ENCODE measurements at places on chromosomes 3 and 15.

GRCh38 chr15:25786040-25786439, 77.1 kb downstream of the ATP10A start:
- no peak for DNase-seq

- no peak for DNase-seq
Observed at GRCh38 chr3:127640042-127640355, 11.0 kb downstream of the PODXL2 start.

- DNase-seq, result no peak
Observed at GRCh38 chr3:14801668-14802380, 16.9 kb upstream of the FGD5 start.

- no peak for DNase-seq
Observed at GRCh38 chr3:194306771-194307640, 44.1 kb downstream of the CPN2 start.

GRCh38 chr15:29130951-29131839, 138.4 kb downstream of the NSMCE3 start:
- no peak for DNase-seq

- no peak for DNase-seq
Observed at GRCh38 chr3:163657088-163657487, 1421.2 kb downstream of the SI start.

DNA sequence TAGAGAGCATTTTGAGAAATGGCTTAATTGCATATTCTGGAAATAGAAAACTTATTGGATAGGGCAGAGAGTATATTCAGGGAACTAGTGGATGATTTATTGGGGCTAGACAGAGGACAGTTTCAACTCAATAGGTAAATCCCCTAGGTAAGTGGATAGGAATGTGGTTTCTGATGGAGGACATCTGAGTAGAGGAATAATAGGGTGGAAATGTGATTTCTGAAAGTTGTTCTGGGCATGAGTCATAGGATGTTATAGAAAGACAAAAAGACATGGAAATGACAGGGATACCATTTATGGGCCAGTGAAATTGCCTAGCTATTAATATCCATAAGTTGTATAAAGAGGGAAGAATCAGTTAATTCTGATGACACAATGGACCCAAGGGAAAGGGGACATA, 563.3 kb upstream of the GOLIM4 start:
- DNase-seq, result no peak

GRCh38 chr15:68418611-68419161, 13.3 kb downstream of the ITGA11 start:
- DNase-seq, result no peak

- DNase-seq, result no peak
Observed at GRCh38 chr3:107881509-107881908, 209.3 kb downstream of the CD47 start.

- DNase-seq, result no peak
Observed at GRCh38 chr3:1421577-1421976, 328.8 kb downstream of the CNTN6 start.

DNA sequence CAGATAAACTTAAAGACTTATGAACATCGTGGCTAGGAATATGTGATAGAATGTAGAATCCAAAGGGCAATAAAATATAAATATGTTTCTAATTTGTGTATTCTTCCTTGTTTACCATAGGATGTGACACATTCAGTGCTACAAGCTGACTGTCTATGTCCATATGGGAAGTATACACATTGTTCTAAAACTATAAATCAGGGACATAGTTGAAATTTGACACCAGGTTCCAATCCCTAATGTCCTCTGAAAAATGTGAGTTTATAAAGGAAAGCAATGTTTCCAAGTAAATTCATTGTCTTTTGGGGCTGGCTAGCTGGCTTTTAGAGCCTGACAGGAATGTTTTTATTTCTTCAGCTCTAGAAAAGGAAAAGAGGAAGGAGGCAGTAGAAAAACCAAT, 273.6 kb downstream of the CNTN4 start:
- DNase-seq, result no peak

GRCh38 chr3:114307222-114307830, 13.5 kb downstream of the TIGIT start:
- DNase-seq, result no peak

DNA sequence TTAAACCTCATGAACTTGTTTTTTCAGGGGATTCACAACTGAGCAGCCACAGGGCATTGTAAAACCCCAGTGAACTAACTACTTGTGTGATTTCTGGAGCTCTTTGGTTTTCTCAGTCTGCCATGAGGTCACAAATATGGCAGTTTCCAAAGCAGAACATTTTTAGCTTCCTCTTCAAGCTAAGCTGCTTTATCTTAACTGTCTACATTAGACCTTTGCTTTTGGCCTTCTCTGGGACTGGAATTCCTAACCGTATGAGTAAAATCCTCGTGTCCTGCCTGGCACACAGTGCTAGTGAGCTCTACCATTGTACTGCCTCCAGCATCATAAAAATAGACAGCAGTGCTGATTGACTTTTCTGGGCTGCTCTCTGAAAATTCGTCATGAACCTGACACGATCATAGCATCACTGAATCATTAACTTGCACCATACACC, 22.1 kb downstream of the CDIN1 start:
- DNase-seq, result no peak

DNA sequence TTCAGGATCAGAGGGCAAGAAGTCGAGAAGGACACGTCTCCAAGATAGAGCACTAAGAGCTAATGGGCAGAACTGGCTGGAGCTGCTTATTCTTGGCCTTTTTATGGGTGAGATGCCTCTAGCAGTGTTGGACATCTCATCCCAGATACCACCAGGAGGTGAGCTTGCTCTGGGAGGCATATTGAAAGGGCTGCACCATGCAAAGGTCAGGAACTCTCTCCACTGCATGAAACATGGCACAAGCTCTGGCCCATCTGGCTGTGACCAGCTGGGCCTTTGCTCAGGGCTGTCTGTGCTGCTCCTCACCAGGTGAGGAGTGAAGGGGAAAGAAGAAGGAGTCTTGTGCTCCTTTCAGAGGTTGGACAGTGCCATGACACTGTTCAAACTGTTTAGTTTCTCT, 188.7 kb downstream of the THSD4 start:
- DNase-seq, result no peak

DNA sequence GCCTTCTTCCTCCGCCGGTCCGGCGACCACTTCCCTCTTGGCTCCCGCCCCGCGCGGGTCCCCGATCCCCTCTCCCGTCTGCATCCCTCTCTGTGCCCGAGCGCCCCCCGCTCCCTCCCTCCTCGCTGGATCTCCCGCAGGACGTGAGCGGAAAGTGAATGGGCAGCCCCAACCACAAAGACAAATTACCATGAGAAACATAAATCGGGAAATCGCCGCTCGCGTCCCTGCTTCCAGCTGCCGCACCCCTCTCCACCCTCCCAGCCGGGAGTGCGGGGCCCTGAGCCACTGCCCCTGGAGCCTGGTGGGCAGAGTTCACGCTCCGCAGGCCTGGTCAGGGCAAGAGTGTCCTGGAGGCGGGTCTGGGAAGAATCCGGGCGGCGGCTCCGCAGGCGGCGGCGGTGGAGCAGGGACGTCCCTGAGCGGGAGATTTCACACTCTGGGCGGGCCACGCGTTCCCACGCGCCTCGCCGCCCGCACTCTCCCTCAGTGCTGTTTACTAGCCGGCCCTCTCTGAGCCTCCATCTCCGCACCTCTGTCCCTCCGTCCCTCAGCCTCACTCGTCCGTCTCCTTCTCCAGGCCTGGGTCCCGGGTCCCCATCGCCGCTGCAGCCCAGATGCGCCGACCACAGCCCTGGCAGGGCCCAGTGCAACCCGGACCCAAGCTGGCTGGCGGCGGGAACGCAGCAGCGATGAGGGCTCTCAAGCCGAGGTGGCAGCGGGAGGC, 835 bp downstream of the SEMA5B start:
- DNase-seq, result no peak

DNA sequence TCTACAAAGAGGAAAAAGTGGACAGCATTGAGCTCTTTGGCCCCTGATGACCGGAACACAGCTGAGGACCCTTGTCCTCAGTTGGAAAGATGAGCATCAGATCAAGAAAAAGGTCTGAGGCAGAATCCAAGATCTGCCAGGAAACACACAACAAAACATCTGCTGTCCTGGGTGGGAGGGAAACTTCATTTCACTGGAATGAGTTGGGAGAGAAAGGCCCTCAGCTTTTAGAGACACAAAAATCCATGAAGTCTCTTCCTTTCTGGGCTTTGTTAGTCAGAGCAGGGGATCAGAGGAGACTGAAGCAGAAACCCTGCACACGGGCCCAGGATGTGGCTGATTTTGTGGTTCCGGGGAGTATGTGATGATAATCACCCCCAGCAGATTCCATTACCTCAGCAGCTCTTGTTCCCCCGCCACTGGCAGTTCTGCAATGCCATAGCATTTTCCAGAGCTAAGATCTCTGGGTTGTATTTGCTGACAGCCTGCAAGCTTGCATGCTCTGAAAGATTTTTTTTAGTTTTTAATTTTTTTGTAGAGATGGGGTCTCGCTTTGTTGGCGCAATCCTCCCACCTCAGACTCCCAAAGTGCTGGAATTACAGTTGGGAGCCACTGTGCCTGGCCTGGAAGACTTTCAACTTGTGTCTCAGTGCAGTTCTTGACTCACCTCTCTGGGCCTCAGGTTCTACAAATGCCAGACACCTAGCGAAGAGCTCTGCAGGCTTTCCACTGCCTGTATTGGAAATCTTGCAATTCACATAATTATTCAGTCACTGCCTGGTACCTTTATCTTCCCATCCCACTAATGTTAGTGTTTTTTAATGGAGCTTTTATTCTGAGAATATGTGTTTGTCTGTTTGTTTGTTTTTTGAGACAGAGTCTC, 5.8 kb upstream of the TATDN2 start:
- no peak for DNase-seq

- no peak for DNase-seq
Observed at GRCh38 chr15:52178765-52179164, 12.4 kb downstream of the GNB5 start.

DNA sequence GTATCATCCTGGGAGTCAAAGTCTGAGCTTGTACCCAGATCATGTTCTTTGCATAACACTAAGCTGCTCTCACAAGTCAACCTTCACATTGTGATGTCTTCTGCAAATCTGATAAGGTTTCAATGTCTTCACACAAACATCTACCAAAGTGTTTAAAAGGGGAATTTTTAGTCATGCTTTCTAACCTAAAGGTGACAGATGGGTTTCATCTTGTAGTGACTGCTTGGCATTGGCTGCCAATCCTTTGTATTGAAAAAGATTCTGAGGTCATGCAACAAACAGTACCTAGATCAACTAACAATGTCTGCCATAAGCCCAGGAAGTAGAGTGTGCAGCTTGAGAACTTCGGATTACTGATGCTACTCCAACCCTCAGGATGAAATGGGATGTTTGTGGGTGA, 43.6 kb upstream of the DIPK2A start:
- no peak for DNase-seq

- no peak for DNase-seq
Observed at GRCh38 chr15:83396101-83396500, 51.0 kb upstream of the SH3GL3 start.

All from glomerular endothelial cell (primary cell).